ENCODE measurements at places on chromosomes 4 and X. TPM values are rescaled to one million over a fixed set of nuclear protein-coding genes. Genes with fewer than 3 reads are reported as not detected.

- DNase-seq = no peak
- H3K4me3 ChIP-seq = no peak overlapping the region
- peaks cover 4% of the 10 kb centered on the region for H3K4me1 ChIP-seq
- no peaks in the 10 kb centered on the region for H3K27me3 ChIP-seq
- no peak overlapping the region for H3K27ac ChIP-seq
Observed at GRCh38 chrX:23911126-23911835, 3.5 kb downstream of the CXorf58 start.

DNA sequence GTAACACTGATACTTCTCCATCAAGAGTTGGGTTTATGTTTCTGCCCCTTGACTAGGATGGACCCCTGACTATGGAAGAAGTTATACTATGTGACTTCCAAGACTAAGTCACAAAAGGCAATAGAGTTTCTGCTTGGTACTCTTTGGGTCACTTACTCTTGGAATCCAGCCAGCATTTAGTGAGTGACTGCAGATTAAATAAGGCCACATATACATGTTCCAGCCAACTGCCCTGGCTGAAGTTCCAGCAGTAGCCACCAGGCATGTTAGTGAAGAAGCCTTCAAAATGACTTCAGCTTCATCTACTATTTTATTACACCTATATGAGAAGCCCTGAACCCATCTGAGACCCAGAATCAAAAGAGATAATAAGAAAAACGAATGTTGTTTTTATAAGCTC lies 524.0 kb downstream of the DMD start:
- H3K4me1 ChIP-seq = no peaks in the 10 kb centered on the region
- no peaks in the 10 kb centered on the region for H3K36me3 ChIP-seq
- no peak for DNase-seq
- H3K27ac ChIP-seq = no peak overlapping the region
- no peak overlapping the region for H3K4me3 ChIP-seq
- H3K27me3 ChIP-seq = no peaks in the 10 kb centered on the region

- H3K27me3 ChIP-seq = no peaks in the 10 kb centered on the region
- no peak for DNase-seq
- no peak overlapping the region for H3K4me3 ChIP-seq
- H3K36me3 ChIP-seq = no peaks in the 10 kb centered on the region
- no peaks in the 10 kb centered on the region for H3K4me1 ChIP-seq
Observed at GRCh38 chr4:127103681-127104115, 529.1 kb upstream of the INTU start.

DNA sequence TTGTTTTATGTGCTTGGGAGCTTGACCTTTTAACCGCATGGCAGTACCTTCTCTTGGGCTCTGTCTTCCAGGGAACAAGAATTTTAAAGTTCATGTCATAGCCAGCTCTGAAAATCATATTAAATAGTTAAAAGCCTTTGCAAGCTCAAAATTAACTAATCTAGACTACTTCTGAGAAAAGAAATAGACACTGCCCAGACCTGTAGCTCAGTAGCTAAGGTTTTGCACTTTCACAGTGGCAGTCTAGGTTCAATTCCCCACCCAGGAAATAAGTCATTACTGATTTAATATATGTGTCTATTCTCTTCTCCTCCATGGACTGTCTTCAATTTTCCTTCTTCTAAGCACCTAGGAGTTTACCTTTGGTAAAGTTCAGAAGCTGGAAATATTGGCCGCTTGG lies 27.4 kb downstream of the HSD17B11 start:
- H3K4me3 ChIP-seq = no peak overlapping the region
- H3K36me3 ChIP-seq = peaks cover 30% of the 10 kb centered on the region
- DNase-seq = no peak
- no peaks in the 10 kb centered on the region for H3K4me1 ChIP-seq
- no peak overlapping the region for H3K27ac ChIP-seq

FANCB gene
- total RNA-seq = 44.4 TPM

PRDM5 gene
- 40.5 TPM for total RNA-seq

- no peaks in the 10 kb centered on the region for H3K4me1 ChIP-seq
- no peaks in the 10 kb centered on the region for H3K36me3 ChIP-seq
- H3K4me3 ChIP-seq = no peak overlapping the region
- DNase-seq = no peak
- H3K27ac ChIP-seq = no peak overlapping the region
- H3K27me3 ChIP-seq = no peaks in the 10 kb centered on the region
Observed at GRCh38 chr4:32929796-32930699, 2209.9 kb downstream of the PCDH7 start.

NUDT11 gene
- 35.8 TPM for total RNA-seq

GRCh38 chrX:18643853-18644252 lies 28.1 kb downstream of the RS1 start:
- no peaks in the 10 kb centered on the region for H3K36me3 ChIP-seq
- no peaks in the 10 kb centered on the region for H3K4me1 ChIP-seq
- no peak for DNase-seq
- no peak overlapping the region for H3K4me3 ChIP-seq
- H3K27me3 ChIP-seq = no peaks in the 10 kb centered on the region

CENPVL1 gene
- not detected for total RNA-seq

DNA sequence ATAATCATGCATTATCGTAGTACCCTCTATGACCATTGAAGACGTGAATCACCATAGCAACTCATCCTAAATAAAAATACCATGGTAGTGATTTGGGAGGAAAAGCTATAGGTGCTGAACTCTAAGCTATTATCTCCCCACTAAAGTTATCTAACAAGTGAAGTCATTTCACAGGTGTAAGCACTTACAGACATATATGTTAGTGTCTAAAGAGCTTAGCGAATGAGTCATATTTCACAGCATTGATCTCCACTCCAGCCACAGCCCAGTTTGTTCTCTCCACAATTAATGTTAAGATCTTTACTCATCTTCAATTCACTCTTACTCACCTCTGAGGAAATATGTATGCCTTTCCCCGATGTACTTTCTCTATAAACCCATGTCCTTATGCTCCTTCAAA lies 57.0 kb downstream of the DCAF8L1 start:
- no peak overlapping the region for H3K4me3 ChIP-seq
- H3K36me3 ChIP-seq = no peaks in the 10 kb centered on the region
- H3K27ac ChIP-seq = no peak overlapping the region
- DNase-seq = no peak

DNA sequence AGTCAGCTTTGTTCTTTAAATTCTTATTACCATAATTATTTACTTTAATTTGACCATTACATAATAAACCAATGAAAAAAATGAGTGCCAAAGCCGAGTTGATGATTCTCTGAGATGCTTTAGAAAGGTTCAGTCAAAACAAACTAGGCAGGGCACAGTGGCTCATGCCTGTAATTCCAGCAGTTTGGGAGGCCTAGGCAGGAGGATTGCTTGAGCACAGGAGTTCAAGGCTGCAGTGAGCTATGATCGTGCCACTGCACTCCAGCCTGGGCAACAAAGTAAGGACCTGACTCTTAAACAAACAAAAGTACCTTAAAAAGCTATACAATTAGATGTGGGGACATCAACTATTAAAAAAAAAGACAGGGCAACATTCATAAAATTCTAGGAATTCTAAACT lies 75.0 kb downstream of the AFAP1 start:
- H3K27me3 ChIP-seq = no peaks in the 10 kb centered on the region
- peak overlapping the region; percentile 63 for H3K27ac ChIP-seq
- no peak overlapping the region for H3K4me3 ChIP-seq
- DNase-seq = no peak
- H3K4me1 ChIP-seq = peaks cover 23% of the 10 kb centered on the region

BST1 gene
- 0.81 TPM for total RNA-seq

DNA sequence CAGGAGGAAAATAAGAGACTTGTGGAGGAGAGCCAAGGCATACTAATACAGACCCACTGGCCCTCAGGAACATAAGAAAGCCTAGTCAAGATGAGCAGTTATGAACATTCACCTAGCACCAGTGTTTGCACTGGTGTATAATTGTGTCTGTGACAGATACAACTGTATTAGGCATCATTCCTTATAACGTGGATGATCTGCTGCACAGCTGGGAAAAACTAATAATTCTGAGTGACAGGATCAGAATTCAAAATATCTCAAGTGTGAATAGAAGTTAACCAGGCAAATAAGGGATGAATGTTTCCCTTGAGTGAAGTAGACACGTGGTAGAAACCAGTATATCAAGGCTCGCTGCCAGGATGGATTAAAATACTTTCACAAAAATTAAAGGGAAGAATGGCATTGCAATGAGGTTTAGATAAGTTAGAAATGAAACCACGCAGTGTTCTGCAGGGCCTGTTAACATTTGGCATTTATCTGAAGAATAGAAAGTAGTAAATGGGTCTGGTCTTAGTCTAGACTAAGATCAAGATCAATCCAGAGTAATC lies 325.9 kb downstream of the EPHA5 start:
- no peak overlapping the region for H3K4me3 ChIP-seq
- no peaks in the 10 kb centered on the region for H3K27me3 ChIP-seq
- peaks cover 5% of the 10 kb centered on the region for H3K4me1 ChIP-seq
- H3K27ac ChIP-seq = no peak overlapping the region

GRCh38 chrX:1521459-1521956 lies 15.5 kb downstream of the P2RY8 start:
- no peak for DNase-seq
- H3K36me3 ChIP-seq = no peaks in the 10 kb centered on the region
- no peak overlapping the region for H3K27ac ChIP-seq
- no peak overlapping the region for H3K4me3 ChIP-seq
- H3K4me1 ChIP-seq = no peaks in the 10 kb centered on the region

CRMP1 gene
- total RNA-seq = 88.0 TPM

- no peak for DNase-seq
- H3K36me3 ChIP-seq = no peaks in the 10 kb centered on the region
- H3K4me3 ChIP-seq = no peak overlapping the region
- H3K27me3 ChIP-seq = no peaks in the 10 kb centered on the region
- H3K4me1 ChIP-seq = no peaks in the 10 kb centered on the region
Observed at GRCh38 chr4:58275856-58276255, 1165.7 kb upstream of the IGFBP7 start.

RNF212 gene
- not detected for total RNA-seq

- H3K36me3 ChIP-seq = no peaks in the 10 kb centered on the region
- no peak overlapping the region for H3K27ac ChIP-seq
- no peaks in the 10 kb centered on the region for H3K27me3 ChIP-seq
- H3K4me1 ChIP-seq = no peaks in the 10 kb centered on the region
- H3K4me3 ChIP-seq = no peak overlapping the region
Observed at GRCh38 chr4:56840559-56840958, 19.1 kb upstream of the SPINK2 start.

DNA sequence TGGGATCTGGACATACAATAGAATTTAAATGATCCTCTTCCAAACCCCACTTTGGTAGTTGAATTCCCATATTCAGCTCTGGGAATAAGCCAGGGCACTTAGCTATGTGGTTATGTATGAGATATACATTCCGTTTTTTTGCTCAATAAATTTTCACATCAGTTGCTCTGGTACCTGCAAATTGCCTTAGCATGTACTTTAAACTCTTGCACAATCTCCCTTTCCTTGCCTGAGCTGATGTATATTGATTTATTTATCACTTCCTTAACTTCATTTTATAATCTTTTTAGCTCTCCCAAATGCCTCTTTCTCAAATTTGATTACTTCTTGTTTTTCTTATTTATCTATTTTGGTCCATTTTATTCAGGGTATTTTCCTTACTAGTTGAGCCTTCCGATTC lies 90.1 kb upstream of the AGA start:
- H3K4me3 ChIP-seq = no peak overlapping the region
- no peaks in the 10 kb centered on the region for H3K36me3 ChIP-seq
- DNase-seq = no peak
- no peak overlapping the region for H3K27ac ChIP-seq
- no peaks in the 10 kb centered on the region for H3K27me3 ChIP-seq

DNA sequence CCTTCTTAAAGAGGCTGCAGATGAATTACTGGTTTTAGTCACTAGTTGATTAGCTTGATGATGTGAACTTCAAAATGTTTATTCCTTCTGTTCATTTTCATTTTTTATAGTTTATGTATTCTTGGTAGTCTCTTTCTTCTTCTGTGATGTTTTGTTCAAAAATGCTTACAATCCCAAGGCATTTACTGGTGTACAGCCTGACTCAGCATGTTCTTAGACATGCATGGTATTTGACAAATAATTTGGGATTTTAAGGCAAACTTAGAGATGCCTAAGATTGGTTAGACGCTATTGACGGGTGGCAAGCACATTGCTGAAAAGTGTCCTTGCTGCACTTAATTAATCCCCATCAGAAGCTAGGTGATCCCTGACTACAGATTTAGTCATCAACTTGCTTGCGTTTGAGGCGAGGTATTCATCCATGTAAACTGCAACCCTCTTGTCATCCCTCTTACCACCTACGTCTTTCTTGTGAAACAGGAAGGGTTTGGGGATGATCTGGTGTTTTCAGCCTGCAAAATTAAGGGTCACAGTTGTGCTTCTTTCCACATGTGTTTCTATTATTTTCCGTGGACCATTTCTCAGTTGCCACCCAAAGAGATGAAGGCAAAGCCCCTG lies 331.8 kb downstream of the DKK2 start:
- no peak overlapping the region for H3K4me3 ChIP-seq
- no peak overlapping the region for H3K27ac ChIP-seq

GRCh38 chr4:25120146-25120940 lies 39.9 kb downstream of the SEPSECS start:
- no peak for DNase-seq
- no peaks in the 10 kb centered on the region for H3K4me1 ChIP-seq
- H3K27me3 ChIP-seq = no peaks in the 10 kb centered on the region
- no peak overlapping the region for H3K4me3 ChIP-seq
- no peak overlapping the region for H3K27ac ChIP-seq

DNA sequence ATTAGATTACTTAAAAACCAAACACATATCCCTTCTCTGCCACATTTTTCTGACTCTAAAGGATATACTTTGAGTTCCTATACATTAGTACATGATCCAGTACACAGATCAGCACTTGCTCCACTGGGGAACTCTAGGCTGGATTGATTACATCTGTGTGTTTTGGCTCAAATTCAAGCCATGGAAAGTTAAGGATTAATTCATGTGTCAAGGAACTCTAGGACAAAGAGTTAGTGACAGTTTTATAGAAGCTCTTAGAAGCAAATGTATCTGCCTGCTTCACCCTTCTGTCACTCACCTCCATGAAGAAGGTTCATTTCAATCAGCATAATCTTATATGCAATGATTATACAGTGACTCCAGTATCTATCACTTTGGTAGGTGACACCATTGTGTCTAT lies 43.2 kb downstream of the SCFD2 start:
- no peak overlapping the region for H3K4me3 ChIP-seq
- H3K27ac ChIP-seq = no peak overlapping the region
- DNase-seq = no peak
- H3K4me1 ChIP-seq = peaks cover 10% of the 10 kb centered on the region

- no peaks in the 10 kb centered on the region for H3K4me1 ChIP-seq
- no peak overlapping the region for H3K4me3 ChIP-seq
- no peak for DNase-seq
- H3K27ac ChIP-seq = no peak overlapping the region
Observed at GRCh38 chr4:140097572-140097971, 56.4 kb downstream of the MAML3 start.

DNA sequence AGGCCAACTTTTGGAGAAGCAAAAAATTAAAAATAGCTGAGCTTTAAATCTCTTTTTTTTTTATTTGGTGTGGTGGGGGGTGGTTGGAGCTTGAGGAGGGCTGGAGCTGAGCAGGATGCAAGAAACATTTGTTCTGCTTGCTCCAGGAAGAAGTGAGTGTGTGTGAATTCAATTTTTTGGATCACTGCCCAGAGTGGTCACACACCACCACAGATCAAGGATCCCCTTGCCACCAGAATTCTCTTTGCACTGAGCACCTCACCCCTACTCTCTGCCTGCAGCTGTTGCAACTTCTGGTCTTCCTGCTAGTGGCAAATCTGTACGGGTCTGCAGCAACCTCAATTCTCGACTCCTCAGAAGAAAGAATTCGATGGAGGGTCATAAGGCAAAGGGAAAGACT lies 19.9 kb upstream of the PLP1 start:
- no peaks in the 10 kb centered on the region for H3K27me3 ChIP-seq
- DNase-seq = peak; percentile 65
- H3K36me3 ChIP-seq = no peaks in the 10 kb centered on the region

GRCh38 chr4:77843628-77844027 lies 19.0 kb upstream of the MRPL1 start:
- no peak overlapping the region for H3K4me3 ChIP-seq
- no peak overlapping the region for H3K27ac ChIP-seq
- H3K4me1 ChIP-seq = no peaks in the 10 kb centered on the region
- H3K27me3 ChIP-seq = no peaks in the 10 kb centered on the region
- H3K36me3 ChIP-seq = no peaks in the 10 kb centered on the region

DUSP9 gene
- not detected for total RNA-seq
